ENCODE measurements at places on chromosomes 7 and 10.

DNA sequence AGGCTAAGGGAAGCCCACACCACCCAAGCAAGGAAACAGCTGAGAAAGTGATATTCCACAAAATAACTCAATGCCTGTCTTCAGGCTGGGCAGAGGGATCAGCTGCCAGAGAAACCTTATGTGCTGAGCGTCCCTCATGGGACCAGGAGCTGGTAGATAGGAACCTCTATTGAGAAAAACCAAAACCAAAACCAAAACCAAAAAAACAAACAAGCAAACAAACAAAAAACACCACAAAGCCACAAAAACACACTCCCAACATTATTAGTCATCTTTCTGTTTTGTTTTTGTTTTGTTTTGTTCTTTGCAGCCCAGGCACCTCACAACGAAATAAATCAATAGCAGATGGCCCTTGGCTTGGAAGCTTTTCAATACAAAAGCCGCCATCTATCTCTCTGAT, 760.8 kb upstream of the CELF2 start:
- no peak for DNase-seq

DNA sequence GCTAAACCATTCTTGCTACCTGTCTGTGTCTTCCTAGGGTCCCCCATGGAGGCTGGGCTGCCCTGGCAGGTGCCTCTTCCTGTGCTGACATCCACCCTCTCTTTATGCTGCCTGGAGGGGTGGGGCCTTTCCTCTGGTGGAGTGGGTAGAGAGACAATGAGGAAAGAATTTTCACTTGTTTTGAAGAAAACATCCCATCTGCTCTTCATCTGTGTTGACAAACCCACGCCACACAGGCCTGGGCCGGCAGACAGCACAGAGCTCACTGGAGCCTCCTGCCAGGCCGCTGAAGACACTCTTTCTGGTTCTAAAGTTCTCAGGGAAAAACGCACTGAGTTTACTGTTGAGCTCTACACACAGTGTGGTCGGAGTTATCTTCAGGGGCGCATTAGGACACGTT, 328.2 kb downstream of the GLRX3 start:
- no peak for DNase-seq

DNA sequence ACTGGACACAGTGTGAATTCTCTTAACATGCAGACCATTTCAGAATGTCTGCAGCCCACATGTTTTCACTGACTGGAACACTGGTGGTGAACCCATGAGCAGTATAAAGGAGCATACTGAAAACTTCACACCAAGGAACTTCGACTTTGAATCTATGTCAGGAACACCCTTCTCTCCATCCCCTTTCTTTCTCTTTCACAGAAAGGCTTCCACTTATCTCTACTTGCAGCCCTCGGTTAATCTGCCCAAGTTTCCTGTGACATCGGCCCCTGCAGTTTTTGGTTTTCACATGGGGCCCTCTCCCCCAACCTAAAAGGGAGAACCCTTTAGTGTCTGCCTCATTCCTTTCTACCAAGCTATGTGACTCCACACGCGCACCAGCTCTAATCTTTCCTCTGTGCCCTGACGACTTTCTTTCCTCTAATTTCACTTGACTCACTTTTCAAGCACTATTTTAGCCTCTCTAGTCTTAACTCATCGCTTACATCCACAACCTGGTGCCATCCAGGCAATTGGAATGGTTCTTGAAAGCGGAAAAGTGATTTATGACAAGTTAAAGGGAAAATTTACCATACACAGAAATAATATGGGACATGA, 70.1 kb downstream of the RELN start:
- no peak for DNase-seq

DNA sequence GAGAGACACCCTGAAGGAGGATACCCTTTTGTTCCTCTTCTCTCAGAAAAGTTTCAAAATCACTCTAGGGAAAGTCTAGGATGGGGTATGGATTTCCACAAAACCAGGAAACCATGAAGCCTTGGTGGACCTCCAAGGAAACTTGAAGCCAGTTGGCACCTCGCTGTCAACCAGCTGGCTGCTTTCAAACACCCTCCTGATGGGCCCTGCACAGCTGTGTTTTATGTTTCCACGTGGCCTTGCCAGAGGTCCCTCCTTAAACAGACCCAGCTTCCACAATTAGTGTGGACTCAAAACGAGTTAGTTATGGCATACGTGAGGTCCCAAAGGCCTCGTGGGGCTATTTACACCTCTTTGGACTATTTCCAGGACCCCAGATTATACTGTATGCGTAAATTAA, 5.9 kb downstream of the PPP1R3A start:
- no peak for DNase-seq

- DNase-seq, result no peak
These were observed 83.4 kb downstream of the PRKAG2 start for GRCh38 chr7:151793531-151793951.

All from activated CD8-positive, alpha-beta T cell treated with anti-CD3 and anti-CD28 coated beads for 36 hours (primary cell).